ENCODE measurements at places on chromosomes 16 and 17.

GRCh38 chr16:74760007-74760767 is 14.4 kb downstream of the FA2H start:
- DNase-seq, result no peak

DNA sequence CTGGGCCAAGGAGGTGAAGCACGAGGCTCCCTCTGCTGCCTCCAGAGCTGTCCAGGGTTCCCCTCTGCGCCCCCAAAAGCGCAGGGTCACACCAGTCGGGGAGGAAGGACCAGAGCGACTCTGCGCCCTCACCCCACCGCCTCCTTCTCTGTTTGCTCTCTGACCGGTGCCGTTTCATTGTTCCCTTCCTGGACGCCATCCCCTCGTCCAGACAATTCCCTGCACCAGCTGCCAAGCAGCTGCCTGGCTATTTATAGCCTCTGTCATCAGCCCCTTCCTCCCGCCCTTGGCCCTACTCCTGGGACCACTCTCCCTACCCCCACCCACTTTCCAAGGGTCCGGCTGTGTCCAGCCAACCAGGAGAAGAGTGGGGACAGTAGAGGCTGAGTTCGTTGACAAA is 68.8 kb upstream of the CREBBP start:
- no peak for DNase-seq

DNA sequence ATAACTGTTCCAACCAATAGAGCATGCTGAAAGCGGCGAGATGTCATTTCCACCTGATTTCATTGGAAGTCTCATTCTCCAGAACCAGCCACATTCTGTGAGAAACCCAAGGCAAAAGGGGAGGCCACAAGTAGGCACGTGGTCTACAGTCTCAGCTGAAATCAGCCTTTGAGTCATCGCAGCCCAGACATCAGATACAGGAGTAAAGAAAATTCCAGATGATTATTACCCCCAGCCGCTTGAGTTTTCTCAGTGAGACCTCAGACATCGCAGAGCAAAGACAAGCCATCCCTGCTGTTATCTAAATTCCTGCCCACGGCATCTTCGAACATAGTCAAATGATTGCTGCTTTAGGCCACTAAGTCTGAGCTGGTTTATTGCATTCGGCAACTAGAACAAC is 23.1 kb downstream of the STAT3 start:
- no peak for DNase-seq

DNA sequence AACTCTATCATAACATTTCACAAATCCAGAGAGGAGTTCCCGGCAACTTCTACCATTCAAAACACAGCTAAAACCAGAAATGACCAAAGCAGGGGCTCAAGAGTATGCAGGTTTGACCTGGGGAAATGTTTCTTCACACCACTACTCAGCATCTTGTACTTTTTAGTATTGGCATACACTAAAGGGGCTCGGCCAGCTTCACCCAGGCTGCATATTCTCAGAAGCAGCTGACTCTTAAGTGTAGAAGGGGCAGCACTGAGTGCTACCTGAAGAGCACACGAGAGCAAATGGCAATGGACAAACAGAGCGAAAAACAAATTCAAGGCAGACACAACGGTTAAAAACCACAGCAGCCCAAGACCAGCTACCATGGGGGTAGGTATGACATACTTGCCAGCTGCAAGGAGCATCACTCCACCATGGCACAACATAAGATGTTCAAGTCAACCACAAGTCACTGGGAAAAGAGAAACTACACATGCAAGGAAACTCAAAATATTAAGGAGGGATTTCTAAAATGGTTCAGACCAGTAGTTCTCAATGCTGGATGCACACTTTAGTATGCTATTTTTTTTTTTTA is 34.4 kb downstream of the N4BP1 start:
- DNase-seq, result no peak

Data from NCI-H187 (cell line).